Nephron progenitor cell (in vitro differentiated cells): ENCODE measurements at places on chromosomes 12 and 14.
A peak's percentile ranks its signal among the peaks of the same experiment; 100 is the strongest.

DNA sequence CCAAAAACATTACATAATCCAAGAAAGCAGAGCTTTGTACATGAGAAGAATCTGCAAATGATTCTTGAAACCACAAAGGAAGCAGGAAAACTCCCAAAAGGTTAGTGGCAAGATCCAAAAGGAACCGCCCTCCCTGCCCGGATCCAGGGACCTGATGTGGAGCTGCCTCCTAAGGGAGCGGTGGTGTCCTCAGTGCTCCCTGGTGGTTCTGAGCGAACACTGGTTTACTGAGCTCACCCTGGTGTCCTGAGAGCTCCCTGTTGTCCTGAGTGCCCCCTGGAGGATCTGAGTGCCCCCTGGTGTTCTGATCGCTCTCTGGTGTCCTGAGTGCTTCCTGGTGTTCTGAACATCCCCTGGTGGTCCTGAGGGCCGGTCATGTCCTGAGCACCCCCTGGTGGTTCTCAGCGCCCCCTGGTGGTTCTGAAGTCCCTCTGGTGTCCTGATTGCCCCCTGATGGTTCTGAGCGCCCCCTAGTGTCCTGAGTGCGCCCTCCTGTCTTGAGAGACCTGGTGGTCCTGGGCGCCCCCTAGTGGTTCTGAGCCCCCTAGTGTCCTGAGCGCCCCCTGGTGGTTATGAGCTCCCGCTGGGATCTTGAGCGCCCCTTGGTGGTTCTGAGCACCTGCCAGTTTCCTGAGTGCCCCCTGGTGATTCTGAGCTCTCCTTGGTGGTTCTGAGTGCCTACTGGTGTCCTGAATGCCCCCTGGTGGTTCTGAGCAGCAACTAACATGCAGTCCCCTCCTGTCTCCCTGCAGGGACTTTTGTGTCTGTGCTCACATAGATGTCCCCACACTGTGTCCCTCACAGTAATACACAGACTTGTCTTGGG is 891.1 kb downstream of the TMEM121 start:
- peak; percentile 16 for DNase-seq

DNA sequence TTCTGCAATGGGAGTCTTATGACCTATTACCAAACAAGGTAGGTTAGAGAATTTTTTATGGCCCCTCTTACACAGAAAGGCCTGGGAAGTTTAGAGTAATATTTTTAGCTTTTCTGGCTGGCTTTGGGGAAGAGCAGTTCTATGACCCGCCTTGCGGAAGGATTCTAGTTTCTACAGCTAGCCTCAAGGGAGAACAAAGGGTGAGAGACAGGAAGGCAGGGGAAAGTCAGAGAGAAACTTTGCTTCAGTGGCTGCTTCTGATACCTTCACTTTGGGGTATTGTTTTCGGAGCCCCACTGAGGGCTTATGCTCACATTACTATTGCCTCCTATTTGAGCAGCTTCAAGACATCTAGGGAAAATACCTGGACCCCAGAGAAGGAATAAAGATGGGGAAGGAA is 80.7 kb upstream of the NUDT4 start:
- DNase-seq = no peak

DNA sequence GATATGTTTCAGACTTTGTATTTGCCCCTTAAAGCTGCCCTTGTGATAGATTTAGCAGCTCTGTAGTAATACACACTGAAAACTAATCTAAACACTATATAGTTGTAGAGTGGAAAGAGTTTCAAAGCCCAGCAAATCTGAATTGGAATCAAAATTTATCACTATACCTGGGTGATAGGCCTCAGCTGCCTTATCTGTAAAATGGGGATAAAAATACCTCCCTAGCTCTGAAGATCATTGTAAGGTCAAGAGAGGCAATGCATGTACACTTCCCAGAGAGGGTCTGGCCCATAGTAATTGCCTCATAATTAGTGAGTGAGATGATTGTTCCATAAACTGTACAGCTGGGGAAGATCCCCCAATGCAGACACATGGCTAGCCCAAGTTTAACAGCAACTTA is 103.6 kb downstream of the IGF1 start:
- no peak for DNase-seq

- no peak for DNase-seq
These were observed 94.9 kb upstream of the RAP1B start for GRCh38 chr12:68515793-68516192.

- DNase-seq = no peak
These were observed 296.4 kb downstream of the ADAMTS20 start for GRCh38 chr12:43255522-43256111.

GRCh38 chr14:53231171-53231570 is 78.0 kb upstream of the DDHD1 start:
- no peak for DNase-seq

GRCh38 chr14:34478261-34478660 is 16.2 kb upstream of the SPTSSA start:
- DNase-seq = no peak

- DNase-seq = no peak
These were observed 50.1 kb downstream of the SLC25A21 start for GRCh38 chr14:37122288-37122687.

- peak; percentile 30 for DNase-seq
These were observed 707.9 kb downstream of the AACS start for GRCh38 chr12:125773033-125773640.

DNA sequence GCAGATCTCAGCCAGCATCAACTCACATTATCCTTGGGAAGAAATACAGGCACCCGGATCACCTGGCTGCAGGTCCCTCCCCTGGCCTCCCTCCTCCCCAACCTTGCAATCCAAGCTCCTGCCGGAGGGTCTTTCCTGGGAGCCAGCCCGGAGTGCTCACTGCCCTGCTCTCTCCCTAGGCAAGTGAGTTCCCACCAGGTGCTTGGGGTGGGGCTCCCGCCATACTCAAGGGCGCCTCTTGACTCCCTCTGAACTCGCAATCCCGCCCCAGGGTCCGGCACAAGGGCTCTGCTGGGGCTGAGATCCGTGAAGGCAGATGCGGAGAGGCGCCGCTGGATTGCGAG is 1.2 kb upstream of the CEP170B start:
- DNase-seq = no peak

DNA sequence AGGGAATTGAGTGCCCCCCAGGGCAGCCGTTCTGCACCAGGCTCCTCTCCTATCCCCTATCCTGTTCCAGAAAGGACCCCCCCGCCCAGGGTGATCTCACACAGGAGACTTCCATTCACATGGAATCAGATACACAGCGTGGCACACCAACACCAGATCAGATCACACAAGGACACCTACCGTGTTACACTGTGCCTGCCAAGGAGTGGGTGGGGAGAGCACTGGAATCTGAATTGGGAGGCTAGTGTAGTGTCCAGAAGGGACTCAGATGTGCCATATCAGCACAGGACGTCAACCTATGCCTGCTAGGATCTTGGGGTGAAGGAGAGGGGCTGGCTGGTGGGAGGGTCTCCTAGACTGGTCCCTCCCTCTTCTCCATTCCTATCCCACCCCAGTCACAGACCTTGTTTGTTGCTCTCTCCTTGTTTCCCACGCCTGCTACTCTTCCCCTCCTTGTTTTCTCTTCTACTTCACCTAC is 2.3 kb downstream of the PTMS start:
- DNase-seq = no peak

DNA sequence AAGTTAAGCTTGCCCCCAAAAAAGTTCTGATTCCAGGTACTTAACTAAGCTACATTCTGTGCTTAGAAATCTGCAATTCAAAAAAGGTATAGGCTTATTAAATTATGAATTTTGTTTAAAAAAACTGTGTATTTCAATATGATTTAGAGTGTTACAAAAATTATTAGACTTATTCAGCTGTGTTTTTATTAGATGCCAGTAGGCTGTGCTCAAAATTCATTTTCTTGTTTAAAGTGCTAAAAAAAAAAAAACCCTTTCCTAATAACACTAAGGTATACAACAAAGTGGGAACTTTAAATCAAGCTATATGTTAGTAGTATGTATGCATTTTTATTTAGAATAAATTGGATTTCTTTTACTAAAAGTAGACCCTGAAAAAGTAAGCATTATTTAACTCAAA is 25.0 kb downstream of the LRRC9 start:
- DNase-seq = no peak
